ENCODE measurements at places on chromosomes 16 and 17.
A peak's percentile ranks its signal among the peaks of the same experiment; 100 is the strongest.

DNA sequence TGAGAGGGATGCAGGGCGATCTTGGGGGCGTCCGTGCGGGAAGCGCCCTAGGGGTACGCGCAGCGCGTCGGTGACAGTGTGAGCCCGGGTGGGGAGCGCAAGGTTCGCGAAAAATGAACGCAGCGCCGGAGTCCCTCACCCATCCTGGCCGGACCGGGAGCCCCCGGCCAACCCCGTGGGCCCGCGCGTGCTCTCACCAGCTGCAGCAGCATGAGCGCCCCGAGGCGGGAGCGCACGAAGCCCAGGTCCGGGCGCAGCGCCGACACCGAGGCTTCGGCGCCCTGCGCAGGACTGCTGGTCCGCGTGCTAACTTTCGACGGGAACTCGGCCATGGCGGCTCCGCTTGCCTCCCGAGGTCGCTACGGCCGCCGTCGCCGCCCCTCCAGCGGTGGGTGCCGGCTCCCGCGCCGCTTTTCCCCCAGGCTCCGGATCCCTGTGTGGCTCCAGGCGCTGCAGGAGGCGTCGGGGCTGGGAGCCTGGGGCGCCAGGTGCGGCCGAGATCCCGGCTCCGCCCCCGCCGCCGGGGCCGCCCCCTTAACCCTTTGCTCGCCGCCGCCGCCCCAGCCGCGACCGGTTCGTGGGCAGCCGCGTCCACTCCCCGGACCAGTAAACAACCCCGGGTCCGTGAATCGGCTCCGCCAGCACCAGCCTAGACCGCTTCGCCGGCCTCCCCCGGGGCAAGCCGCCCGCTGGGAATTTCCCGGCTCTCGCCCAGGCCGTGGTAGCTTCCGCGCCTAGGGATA, at the start of gene PLLP:
Gene PLLP, minus strand, starts transcription at position 464 of the 743 bp plus-strand sequence. Its CDS starts 132 bp downstream, at position 332.
- DNase-seq, result peak; percentile 7

- no peak for DNase-seq
Measured at GRCh38 chr17:3993493-3994220, 29.4 kb upstream of the ATP2A3 start.

DNA sequence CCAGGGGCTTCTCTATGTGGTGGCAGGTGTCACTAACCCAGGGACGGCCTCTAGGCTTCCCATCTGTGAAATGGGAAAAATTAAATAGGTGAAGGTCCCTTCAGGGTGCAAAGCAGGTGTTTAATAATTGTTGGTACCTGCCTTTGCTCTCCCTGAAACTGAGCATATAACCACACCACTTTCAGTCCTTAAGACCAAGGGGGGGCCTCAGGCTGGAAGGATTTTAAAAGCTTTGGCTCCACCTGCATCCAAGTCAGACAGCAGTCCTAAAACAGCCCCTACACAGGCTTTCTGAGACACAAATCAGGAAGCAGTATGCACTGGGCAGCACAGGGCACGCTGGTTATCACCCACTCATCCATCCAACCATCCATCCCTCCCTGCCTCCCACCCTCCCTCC, 55.0 kb downstream of the TK2 start:
- DNase-seq, result no peak

DNA sequence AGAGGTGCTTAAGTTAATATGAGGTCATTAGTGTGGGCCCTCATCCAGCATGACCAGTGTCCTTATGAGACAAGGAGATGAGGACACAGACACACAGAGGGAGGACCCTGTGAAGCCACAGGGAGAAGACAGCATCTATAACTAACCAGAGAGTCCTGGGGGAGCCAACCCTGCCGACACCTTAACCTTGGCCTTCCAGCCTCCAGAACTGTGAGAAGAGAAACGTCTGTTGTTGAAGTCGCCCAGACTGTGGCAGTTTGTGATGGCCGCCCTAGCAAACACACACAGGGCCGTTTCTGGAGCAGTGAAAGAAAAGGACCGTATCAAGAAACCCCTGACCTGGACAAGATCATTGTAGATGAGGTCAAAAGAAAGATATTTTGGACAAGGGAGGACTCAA, 26.7 kb downstream of the DNAH17 start:
- DNase-seq, result no peak

DNA sequence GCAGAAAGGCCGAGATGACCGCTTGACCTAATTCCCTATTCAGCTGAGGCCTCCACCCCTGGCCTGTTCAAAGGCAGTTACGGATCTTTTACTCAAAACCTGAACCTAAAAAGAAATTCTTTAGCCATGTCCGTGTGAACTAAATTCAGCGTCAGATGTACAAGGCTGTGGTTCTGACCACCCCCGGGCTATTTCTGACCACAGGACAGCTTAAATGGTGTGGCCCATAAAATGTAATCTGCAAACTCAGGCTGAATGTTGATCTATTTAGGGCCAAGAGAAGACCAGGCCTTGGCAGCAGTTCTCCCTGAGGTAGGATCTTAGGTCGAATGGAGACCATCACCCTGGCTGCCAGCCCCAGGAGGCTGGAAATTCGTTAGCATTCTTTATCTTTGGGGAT, 485.5 kb downstream of the WWOX start:
- DNase-seq, result no peak

DNA sequence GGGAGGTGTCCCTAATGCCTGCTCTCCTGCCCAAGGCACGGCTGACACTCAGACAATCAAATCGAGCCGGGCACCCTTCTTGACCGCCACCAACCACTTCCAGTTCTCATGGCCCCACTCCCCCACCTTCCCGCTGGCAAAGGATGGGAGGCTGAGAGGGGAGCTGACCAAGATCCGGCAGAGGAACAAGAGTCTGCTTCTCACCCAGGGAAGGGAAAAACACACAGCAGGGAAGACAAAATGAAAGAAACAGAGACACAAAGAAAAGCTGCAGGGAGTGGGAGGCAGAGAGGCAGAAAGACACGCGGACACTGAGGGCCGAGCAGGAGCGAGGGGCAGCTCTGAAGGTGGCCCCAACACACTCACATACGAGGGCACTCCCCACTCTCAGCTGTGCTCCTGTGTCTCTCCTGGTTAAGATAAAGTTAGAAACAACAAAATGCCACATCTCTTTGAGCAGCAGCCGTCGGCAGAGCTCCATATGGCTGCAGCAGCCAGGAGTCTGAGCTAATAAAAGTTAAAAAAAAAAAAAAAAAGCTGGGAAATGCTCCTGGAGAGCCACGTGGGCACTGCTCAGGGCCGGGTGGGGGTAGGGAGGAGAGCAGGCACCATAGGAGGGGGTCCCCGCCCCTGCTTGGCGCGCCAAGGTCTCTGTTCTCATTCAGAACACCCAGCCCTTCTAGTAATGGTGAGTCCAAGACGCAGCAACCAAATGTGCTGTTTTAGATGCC, 7.4 kb downstream of the LRRC75A start:
- DNase-seq, result no peak

- no peak for DNase-seq
Measured at GRCh38 chr17:40541060-40541872, 24.0 kb downstream of the CCR7 start.

DNA sequence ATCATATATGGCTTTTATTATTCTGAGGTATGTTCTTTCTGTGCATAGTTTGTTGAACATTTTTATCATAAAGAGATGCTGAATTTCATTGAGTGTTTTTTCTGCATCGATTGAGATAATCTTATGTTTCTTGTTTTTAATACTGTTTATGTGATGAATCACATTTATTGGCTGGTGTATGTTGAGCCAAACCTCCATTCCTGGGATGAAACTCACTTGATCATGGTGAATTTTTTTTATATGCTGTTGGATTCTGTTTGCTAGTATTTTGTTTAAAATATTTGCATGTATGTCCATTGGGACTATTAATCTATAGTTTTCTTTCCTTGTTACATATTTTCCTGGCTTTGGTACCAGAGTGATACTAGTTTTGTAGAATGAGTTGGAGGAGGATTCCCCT, 500.2 kb downstream of the CDH11 start:
- DNase-seq, result no peak

DNA sequence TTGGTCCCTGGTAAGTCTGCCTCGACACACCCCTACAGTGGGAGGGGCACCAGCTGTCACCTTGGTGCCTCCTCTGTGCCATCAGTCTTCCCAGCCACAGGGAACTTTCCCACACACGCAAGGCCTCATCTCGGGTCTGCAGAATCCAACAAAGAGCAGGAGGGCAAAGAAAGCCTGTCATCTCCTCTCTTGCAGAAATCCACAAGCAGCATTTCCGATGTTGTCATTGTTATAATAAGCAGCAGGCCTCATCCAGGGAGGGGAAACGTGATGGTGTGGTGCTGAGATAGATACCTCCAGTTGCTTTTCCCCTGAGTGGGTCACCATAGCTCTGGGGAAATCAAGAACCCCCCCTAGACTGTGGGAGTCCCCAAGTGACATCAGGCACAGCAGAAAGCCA, 110.4 kb downstream of the CMIP start:
- no peak for DNase-seq

DNA sequence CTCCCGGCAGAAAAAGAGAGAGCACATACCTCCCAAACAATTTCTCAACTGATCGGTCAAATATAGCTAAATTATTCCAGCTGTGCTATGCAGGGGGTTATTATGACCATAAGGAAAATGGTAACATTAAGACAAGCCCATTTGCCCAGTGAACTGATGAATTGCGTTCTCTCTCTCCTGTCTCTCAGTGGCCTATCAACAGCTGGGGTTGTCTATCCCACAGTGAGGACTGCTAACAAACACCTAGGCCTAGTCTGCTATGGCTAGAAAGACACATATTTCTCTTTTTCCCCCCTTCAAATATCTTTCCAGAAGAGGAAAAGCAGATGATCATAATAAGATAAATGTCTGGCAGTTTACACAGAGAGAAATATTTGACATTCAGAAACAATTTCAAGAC, 263.8 kb upstream of the ELAC2 start:
- no peak for DNase-seq

DNA sequence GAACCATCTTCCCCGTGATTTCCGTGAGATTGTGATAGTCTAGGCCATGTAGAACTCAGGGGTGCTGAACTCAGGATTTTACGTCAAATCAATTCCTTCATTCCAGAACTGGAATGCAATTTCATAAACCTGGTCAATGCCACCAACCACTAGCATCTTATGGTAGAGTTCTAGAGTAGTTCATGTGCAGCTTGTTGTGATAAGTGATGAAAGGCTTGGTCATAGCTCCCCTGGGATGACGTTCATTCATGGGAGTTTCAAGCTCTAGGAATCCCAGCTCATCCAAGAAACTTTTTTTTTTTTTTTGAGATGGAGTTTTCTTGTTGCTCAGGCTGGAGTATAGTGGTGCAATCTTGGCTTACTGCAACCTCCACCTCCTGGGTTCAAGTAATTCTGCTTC, 3.7 kb upstream of the DPEP2 start:
- no peak for DNase-seq

DNA sequence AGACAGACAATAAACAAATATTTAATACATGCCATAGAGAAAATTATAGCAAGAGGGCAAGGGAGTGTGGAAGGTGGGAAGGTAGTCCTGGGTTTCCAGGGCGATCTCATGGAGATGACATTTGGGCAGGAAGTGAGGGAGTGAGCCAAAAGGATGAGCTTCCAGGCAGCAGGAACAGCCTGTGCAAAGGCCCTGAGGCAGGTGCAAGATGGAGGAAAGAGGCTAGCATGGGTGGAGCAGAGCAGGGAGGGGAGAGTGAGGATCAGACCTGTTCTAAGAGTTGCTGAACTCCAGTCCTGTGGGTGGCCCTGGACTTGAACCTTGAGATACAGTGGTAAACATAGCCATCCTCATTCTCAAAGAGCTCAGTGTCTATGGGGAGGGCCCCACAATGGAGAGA, 94.7 kb downstream of the MGAT5B start:
- no peak for DNase-seq

GRCh38 chr16:2471016-2471652, at the start of gene NTN3:
Gene NTN3 (plus strand): TSS chr16:2471297. CDS start chr16:2471702, 405 bp downstream.
- peak; percentile 45 for DNase-seq

GRCh38 chr16:81987121-81987520, 24.1 kb downstream of the SDR42E1 start:
- DNase-seq, result no peak

DNA sequence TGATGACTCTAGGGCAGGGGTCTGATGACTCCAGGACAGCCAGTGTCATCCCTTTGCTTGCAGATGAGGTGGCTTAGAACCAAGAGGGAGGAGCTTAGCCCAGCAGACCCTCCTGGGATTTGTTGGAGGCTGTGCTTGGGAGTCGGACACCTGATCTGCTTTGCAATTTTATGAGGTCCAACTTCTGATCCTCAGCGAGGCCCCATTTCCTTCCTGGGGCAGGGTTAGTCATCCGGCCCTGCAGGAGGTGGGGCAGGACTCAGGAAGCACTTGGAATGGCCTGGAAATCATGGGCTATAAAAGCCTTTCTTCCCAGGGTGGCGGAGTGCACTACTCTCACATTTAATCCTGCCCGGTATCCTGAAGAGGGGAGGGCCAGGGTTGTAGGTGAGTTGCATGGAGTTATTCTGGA, 168.5 kb downstream of the MSI2 start:
- DNase-seq, result no peak

DNA sequence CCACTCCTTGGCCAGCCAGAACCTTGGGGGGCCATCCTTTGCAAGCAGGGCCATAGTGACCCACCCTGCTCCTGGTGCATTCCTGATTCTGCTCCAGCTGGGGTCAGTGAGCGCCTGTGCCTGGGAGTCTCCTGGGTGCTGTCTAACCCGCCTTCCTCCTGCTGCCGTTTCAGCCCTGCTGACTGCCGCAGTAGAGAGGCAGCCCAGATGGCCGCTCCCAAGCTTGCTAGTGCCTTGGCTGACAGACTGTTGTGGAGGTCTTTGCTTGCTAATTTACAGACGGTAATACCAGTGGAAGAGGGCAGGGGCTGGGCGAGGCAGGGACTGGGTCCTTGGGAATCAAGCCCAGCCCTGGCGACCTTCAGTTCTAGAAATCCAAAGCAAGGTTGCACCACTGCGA, 99.6 kb downstream of the SOCS1 start:
- no peak for DNase-seq

DNA sequence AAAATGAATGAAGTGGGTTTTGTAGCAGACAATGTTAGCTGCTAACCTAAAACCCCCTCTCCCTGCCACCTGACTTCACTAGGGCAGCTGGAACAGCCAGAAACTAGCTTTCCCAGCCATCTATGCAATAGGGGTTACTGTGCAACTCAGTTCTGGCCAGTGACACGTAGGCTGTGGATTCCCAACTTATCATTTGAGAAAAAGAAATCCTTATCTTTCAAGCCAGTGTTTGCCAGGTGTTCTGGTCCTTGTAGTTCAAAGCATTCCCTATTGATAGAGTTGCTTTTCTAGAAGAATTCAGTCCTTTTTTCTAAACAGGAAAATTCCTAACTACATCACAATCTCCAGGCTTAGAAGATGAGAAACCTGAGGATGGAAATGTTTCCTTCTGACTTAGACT, 144.5 kb upstream of the ELAC2 start:
- no peak for DNase-seq

GRCh38 chr17:61205401-61205800, 194.2 kb upstream of the TBX2 start:
- no peak for DNase-seq

GRCh38 chr16:20866145-20866772, 33.9 kb downstream of the DCUN1D3 start:
- no peak for DNase-seq

All from NCI-H1930 (cell line).